Amygdala (tissue), 56 donors: ENCODE measurements at places on chromosomes 7 and 10.

GRCh38 chr7:132584796-132585494 lies 8.7 kb upstream of the PLXNA4 start:
- DNase-seq: no peak

DNA sequence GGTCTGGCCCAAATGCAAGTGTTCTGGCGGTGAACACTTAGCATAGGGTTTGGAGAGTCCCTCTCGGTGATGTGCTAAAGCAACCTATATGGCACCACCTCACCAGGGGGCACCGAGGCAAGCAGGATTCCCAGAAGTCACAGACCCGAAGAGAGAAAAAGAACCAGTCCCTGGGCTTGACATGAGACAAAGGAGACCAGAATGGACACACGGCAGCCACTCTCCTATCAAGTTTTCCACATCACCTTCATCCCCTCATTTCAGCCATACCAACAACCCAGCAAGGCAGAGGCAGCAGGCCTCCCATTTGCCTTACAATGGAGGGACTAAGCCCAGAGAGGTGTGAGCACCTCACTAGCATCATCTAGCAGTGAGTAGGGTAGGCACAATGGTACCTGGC lies 19.7 kb downstream of the GPRIN2 start:
- DNase-seq: no peak

- no peak for DNase-seq
These were observed 139.3 kb upstream of the KLF6 start for GRCh38 chr10:3924344-3924743.

DNA sequence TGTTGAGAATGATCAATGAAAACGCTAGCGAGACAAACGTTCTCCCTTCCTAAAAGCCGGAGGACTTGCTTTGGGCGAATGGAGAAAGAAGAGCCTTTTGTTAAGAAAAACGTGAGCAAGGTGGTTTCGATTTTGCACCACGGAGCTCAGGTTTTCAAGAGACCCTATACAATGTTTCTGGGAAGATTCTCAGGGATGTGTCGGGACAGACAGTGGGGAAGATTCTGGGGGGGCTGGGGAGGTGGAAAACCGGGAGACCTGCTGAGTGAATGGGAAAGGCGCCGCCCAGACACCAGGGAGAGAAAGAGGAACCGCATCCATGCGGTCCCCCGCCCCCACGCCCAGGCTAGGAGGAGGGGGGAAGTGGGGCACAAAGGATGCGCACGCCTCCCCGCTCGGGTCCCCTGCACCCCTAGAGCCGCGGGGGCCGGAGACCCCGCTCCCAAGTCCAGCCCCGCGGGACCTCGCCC lies 745 bp downstream of the YWHAG start:
- peak; percentile 53 for DNase-seq

DNA sequence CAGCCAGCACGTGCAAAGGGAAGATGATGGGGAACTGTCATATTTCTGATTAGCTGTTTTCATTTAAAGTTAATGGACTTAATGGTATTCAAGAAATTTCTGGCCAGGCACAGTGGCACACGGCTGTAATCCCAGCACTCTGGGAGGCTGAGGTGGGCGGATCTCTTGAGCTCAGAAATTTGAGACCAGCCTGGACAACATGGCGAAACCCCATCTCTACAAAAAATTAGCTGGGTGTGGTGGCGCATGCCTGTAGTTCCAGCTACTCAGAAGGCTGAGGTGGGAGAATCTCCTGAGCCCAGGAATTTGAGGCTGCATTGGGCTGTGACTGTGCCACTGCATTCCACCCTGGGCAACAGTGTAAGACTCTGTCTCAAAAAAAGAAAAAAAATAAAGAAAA lies 18.7 kb downstream of the STN1 start:
- DNase-seq: no peak

- DNase-seq: no peak
These were observed 466.3 kb upstream of the POM121L12 start for GRCh38 chr7:52569151-52569550.

DNA sequence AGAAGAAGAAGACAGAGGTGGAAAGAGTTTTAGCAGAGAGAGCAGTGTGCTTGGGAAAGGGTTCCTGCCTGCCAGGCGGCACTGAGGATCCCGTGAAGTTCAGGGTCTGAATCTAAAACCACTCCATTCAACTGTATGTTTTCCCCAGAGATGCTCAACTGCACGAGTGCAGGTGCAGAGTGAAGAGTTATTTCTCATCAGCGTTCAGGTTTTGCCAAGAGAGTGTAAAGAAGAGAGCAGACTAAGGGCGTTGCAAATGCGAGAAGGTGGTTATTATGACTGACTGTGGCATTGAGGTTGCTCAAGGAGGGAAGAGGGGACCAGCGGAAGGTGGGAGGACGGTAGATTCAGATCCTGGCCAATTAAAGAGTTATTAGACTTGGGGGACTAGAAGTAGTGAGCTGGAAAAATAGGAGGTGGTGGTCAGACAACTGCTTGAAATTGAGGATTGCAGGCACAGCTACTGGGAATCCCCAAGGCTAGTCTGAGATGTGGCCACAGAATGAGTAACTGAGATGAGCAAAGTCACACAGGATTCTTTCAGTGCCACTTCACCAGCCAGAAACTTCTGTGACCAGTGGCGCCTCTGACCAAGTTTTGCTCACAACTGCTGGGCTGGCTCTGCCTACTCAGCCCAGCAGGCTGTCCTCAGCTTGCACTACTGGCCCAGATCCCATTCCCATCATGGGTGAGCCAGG lies 29.1 kb downstream of the STRA8 start:
- DNase-seq: no peak

GRCh38 chr7:100949227-100949932 lies at the start of gene MUC3A:
MUC3A (plus strand) TSS chr7:100949534; CDS start chr7:100949625, 91 bp downstream.
- no peak for DNase-seq

DNA sequence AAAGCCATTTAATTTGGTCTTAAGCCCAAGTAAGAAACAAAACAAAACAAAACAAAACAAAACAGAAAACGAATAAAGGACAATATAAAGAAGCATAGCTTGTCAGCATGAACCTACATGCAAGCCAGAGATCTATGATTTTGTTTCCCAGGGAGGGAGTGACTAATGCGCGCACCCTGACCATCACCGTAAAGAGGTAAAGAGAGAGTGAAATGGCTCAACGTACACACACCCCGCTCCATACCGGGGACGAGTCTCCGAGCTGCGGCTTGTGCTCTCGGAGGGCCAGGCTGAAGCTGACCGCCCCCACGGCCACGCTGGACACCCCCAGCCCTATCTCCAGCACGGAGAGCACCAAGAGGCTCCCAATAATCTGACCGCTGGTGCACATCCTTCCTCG lies 1.1 kb downstream of the TMEM196 start:
- no peak for DNase-seq

GRCh38 chr7:30330134-30331111 lies 46.0 kb downstream of the ZNRF2 start:
- DNase-seq: no peak

- no peak for DNase-seq
These were observed 8.4 kb downstream of the AGAP3 start for GRCh38 chr7:151094675-151095074.

- DNase-seq: no peak
These were observed 49.2 kb upstream of the FGFR2 start for GRCh38 chr10:121647401-121647800.
